Immature natural killer cell (primary cell): ENCODE measurements at places on chromosomes 6 and 20. TPM values are rescaled to one million over a fixed set of nuclear protein-coding genes. Genes with fewer than 3 reads are reported as not detected.
A peak's percentile ranks its signal among the peaks of the same experiment; 100 is the strongest.

DNA sequence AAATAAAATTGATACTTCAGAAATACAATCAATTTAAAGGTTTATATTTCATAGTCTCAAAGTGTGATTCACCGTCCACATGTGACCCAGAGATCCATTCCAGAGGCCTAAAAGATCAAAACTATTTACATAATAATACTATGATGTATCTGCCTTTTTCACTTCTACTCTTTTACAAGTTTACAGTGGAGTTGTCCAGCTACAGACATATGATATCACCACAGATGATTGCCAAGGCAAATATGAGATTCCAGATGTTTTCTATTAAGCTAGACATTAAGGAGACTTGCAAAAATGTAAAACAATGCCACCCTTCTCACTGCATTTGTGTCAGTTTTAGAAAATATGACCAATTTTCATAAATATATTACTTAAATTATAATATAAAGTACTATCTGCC is 443.7 kb downstream of the GJA1 start:
- no peak for DNase-seq

DNA sequence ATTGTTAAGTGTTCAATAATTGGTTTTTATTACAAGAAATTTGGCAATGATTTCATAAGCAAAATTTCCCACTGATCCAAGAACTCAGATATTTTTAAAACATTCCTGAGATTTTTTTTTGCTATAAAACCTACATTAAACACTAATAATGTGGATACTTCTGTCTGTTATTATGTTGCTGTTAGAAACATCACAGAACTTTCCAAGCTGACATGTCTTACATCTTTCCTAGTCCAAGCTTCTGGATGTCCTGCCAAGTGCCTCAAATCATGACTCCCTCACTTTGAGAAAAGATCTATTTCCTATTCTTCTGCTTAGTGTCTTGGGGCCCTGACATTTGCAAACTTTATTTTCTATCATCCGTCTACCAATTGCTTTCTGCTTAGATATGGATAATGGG is 110.8 kb downstream of the RFPL4B start:
- no peak for DNase-seq

- DNase-seq = peak; percentile 41
Measured at GRCh38 chr20:62605236-62605943, 36.9 kb upstream of the SLCO4A1 start.

DNA sequence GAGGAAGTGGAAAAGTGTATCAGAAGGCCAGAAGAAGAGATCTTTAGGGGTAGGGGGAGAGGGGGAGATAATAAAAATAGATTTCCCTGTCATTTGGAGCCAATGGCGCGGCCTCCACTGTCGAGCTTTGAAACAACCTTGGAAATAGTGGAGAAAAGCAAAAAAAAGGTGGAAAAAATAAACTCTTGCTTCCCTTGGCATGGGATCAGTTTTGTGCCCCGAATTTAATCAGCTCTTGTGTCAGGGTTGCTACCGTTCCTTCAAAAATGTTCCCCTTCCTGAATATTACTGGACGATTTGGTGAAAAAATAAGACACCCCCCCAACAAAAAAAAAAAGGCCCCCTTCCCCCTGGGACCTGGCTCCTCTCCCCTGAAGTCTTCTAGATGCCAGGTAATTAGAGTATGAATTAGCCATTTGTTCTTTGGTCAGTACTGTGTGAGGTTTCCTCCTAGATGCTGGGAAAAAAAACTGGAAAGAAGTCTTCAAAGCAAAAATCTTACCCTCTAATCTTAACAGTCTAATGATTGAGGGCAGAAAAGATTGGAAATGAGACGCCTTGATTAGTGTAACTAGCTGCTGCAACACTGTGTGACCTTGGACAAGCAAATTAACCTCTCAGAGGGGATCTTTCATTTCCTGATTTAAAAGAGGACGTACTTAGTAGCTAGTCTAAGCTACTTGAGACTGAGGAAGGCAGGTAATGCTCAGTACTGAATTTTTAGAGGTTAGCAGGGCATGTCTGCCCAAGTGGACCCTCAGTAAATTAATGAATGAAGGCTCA is 872 bp upstream of the RBM39 start:
- DNase-seq = peak; percentile 38

GRCh38 chr6:42279144-42279781 is 61.6 kb upstream of the MRPS10 start:
- peak; percentile 79 for DNase-seq

DNA sequence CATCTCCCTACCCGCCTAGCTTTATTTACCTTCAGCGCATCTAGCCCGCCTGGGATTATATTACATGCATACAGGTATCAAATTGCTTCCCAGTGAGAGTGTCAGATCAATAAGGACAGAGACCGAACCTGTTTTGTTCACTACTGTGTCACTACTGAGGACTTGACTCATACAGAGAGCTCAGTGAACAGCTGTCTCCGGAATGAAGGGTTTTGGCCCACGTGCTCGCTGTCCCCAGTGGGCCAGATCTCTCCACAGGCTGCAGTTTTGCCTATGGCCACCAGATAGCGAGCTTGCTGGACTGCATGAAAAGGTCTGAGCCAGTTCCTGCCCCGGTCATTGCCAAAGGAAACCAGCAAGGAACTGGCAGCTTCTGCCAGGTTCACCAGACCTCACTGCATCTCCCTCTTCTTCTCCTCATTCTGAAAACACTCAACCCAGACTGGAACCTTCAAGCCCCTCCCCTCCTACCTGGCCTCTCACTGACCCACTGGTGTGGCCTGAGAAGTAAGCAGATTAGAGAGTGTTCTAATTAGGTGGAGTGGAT is 150.8 kb downstream of the ZMYND8 start:
- DNase-seq = no peak

DNA sequence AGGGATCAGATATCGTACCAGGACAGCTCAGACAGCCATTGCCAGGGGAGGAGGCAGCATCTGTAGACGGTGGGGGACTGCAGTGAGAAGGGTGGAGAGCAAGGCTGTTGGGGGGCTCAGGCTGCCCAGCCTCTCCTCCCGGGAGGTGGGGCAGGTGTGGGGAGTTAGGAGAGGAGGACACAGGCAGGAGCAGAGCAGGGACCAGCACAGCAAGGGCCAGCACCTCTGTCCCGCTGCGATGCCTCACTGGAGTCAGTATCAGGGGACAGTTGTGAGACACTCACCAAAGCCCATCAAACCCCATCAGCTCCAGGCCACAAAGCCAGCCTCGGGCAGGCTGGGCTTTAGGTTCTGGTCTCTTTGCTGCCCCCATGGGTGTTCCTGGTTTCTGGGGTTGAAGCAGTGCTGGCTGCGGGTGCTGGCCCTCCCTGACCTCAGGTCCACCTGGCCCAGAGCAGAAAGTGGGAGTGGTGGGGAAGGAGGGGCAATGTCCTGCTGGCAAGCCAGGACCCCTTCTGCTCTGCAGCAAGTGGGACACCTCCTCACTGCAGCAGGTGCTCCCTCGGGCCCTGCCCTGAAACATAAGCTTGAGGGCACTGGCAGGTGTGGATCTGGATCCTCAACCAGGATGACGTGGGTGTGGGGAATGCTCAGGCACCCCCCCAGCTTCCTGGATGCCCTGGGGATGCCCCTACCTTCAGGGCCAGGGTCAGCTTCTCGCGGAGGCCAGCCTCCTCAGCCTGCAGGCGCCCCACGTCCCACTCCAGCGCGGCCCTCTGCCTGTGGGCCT is 83.4 kb downstream of the GINS1 start:
- DNase-seq = no peak

DNA sequence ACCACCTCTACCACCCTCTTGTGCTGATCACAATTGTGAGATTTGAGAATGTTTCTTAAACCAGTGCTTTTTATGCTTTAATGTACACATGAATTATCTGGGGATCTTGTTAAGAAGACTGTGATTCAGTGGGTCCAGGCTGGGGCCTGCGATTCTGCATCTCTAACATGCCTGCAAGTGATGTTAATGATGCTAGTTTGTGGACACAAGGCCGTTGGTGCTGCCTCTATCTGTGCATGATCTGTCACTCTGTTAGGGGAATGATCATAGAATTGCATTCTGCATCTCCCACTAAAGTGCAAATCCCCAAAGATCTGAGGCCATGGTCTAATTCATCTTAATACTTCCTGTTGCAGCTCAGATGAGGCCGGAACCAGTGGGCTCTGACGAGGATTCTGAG is 746.5 kb downstream of the PTPRT start:
- DNase-seq = no peak

The SMLR1 gene
- polyA plus RNA-seq = not detected

The NOTCH4 gene
- polyA plus RNA-seq = 1.2 TPM

The SLC22A2 gene
- not detected for polyA plus RNA-seq

The SERPINB1 gene
- 108 TPM for polyA plus RNA-seq

The GPR6 gene
- polyA plus RNA-seq = not detected

The PRND gene
- polyA plus RNA-seq = not detected
